ENCODE measurements at places on chromosomes 11 and 22. TPM values are rescaled to one million over a fixed set of nuclear protein-coding genes. Genes with fewer than 3 reads are reported as not detected.

The PLAAT4 gene
- total RNA-seq = 43.5 TPM

The RTN4R gene
- 4.2 TPM for total RNA-seq

The LUZP2 gene
- total RNA-seq = 0.49 TPM

The NTM gene
- 4.2 TPM for total RNA-seq

The MMP3 gene
- not detected for total RNA-seq

The RIC3 gene
- total RNA-seq = 17.7 TPM

The SCARF2 gene
- total RNA-seq = 32.2 TPM

The UNC93B1 gene
- 30.4 TPM for total RNA-seq
